ENCODE measurements at places on chromosomes 4 and X.

- DNase-seq = no peak
Observed at GRCh38 chr4:149489321-149489720, 326.3 kb downstream of the IQCM start.

DNA sequence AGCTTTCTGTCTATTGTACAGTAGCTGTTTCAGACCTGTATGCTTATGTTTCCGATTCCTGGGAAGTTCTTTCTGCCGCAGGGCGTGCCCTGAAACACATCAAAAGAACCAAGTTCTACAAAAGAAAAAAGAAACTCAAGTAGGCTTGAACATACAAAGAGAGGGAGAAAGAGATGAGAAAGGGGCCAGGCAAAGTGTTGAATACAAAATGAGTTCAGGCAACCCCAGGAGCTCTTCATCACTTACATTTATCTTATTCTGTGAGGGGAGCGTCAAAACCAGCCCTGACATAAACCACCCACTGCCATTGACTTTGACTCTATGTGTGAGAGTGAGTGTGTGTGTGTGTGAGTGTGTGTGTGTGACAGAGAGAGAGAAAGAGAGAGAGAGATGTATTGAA lies 26.5 kb upstream of the ATOH1 start:
- DNase-seq = no peak

DNA sequence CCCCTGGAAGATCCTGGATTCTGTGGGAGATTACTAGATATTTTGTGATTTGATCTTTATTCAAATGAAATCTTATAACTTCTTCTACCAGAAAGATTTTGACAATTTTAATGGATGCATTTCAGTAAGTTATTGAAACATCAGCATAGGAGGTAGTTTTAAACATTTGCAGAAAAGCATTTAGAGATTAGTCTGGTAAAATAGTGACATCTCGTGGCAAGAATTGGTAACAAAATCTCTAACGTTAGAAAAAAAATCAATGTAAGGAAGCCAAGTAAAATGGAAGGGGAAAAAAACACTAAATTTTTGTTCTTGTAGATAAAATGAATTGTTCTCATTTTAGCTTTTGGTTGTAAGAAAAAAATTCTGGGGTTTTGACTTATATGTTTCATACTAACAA lies 73.3 kb downstream of the TASL start:
- DNase-seq = no peak

- no peak for DNase-seq
Observed at GRCh38 chrX:41671082-41671481, 17.7 kb upstream of the GPR34 start.

Measured in CD4-positive, alpha-beta T cell treated with Interferon gamma for 1 hour (primary cell).